Fibroblast of skin of back (primary cell): ENCODE measurements at places on chromosomes 2 and 18.

- no peak for DNase-seq
These were observed 6.0 kb upstream of the NFATC1 start for GRCh38 chr18:79389689-79390088.

DNA sequence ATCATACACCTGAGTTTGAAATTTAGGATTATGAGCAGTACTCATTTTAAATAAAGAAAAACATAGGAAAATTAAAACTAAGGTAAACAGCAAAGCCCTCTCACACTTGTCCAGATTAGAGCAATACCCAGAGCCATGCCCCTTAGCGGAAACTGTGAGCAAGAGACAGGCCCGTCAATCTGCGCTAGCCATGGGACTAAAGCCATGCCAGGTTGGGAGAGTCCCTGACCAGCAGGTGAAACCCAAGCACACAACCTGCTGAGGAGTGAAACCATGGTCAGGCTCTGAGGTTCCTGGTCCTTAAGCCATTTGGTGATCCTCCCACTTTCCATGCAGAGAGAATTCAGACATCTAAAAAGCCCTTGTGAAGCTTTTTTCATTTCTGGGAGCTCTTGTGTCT is 494.3 kb downstream of the STK39 start:
- DNase-seq: no peak

DNA sequence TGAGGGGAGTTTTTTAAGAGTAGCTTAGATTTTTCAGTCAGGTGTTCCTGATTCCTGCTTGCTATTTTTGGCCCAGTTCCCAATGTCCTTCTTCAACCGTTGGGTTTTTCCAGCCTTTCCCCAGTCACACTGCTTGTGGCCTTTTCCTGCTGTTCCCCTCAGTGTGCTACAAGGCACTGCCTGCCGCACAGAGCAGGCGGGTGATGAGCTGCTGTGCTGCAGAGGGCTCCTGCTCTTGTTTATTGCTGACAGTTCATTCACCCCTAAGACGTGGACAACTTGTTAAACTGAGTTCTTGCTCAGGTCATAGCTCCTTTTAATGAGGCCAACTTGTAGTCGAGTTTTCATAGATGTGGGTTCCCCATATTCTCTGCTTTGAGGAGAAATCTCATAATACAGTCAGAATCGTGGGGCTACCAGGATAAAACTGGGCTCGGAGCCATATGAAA is 20.6 kb downstream of the EIF4E2 start:
- DNase-seq: no peak

DNA sequence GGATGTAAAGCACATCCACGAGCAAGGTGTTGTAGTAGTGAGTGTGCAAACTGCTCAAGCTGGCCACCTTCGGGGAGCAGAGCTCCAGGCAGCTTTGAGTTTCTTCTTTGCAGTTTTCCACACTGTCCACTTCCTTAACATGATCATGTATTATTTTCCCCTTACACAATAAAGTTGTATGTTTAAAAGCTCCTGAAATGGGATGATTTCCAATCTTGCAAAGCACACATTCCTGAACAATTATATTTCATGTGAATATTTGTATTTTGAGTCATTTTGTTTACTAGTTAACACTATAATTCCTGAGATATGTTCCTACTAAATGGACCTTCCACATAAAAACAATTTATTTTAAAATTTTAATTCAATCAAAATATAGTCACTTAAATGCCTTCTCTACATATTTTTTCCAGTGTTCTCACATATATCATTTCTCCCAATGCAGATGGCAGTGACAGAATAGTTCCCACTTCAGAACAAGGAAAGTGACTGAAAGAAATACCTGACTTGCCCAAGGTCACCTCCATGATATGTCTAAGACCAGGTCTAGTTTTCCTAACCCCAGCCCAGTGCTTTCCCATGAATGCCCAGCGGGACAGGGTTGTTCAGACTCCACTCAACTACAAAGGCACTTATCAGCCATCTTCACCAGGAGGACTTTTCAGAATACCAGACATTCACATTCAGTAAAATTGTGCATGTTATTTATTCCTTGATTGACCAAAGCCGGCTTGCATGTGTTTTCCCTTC is 5.5 kb downstream of the CYB5A start:
- DNase-seq: no peak

- no peak for DNase-seq
These were observed 341.2 kb downstream of the DYSF start for GRCh38 chr2:71794611-71795010.

DNA sequence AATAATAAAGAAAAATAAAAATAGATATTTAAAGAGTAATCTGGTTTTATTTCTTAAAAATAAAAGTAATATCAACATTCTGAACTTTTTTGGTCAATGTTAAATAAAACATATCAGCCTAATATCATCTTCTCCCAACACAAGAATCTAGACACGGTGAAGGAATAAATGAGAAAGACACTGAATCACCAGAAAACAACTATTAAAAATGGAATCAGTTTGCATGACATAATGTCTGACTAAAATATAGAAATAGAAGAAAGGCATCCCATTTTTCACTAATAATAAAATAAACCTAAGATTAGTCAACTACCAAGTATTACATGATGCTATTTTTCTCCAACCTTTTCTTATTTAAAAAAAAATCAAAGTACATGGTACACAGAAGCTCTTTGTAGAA is 30.8 kb upstream of the TNFAIP6 start:
- peak; percentile 53 for DNase-seq

GRCh38 chr2:42931818-42932195 is 139.4 kb upstream of the HAAO start:
- DNase-seq: peak; percentile 54

- DNase-seq: peak; percentile 88
These were observed 86.8 kb downstream of the RBMS1 start for GRCh38 chr2:160406591-160407392.

DNA sequence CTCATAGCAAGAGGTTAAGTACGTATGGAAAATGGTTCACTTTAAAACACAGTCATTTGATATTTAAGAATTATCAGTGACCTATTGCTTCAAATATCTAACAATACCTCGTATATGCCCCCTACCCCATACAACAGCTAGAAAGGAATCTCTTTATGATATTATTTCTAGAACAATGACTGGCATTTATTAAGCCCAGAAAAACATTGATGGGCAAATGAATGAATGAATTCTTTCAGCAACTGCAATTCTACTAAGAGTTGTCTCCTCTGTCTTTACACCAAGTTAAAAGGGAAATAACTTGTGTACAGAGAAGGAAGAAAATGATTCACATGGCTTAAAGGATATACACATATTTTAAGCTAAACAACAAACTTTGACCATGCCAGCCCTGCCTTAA is 384.7 kb downstream of the ERBB4 start:
- no peak for DNase-seq

DNA sequence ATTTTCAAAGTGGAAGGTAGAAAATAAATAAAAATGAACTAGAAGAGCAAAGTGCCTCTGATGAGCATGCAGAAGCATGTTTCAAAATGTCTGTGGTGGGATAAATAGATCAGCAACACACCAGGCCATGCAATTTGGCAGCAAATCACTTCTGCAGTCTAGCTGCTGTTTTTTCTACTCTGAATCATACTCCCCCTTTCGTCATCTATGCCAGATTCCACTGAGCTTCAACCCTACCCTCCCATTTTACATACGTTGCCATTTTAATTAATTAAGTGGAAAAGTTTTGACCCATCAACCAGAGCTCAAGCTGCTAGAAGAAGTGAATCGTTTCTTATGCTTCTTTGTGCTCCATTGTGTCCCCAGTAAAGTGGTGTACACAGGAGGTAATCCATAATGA is 79.3 kb downstream of the NRXN1 start:
- DNase-seq: peak; percentile 18

DNA sequence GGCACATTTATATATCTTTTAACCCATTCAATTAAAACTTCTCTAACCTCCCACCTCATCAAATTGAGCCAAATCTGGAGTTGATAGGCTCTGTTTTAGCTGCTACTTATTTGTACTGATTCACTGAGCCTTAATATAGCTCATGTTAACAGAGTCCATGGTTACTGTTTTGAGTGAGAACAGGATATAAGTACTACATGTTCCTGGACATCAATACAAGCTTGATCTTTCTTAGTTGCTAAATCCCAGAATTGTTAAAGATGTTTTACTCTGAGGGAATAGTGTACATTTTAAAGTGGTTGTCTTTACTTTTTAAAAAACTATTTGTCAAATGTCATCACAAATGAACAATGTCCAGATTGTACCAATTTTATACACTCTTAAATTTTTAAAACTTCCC is 157.7 kb downstream of the RPRM start:
- no peak for DNase-seq

- no peak for DNase-seq
These were observed 59.5 kb upstream of the ID2 start for GRCh38 chr2:8622199-8622911.

DNA sequence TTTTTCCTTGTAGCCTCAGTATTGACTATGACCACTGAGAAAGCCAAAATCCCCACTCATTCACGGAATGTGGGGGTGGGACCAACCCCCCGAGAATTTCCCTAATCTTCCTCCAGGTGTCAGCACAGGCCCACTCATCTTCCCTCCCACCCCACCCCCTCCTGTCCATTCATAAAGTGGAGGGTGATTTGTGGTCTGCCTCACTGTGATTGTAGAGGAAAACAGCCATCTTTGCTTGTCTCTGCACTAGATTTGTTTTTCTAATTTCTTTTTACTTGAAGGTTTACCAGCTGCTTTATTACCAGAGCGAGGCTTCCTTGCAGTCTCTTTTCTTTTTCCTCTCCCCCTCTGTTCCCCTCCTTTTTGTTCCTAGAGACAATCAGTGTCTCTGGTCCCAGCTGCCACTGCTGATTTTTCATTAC is 171.8 kb downstream of the ICOS start:
- DNase-seq: peak; percentile 35

- DNase-seq: no peak
These were observed 251.9 kb downstream of the FBXO15 start for GRCh38 chr18:73895701-73896100.

- DNase-seq: no peak
These were observed 151.8 kb upstream of the KCTD1 start for GRCh38 chr18:26700201-26700600.

DNA sequence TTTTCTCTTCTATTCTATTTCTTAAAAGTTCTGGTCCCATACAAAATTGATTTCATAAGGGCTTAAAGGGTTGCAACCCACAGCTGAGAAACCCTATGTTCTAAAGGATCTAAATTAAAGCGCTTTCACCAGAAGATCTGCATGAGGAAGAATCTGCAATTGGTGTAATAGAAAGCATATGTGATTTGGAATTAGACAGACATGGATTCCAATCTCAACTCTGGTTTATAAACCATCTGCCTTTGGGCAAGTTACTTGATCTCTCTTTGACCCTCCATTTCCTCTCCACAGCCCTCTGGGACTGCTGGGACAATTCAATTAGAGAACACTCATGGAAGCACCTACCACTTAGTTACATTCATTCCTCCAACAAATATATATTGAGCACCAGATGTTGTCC is 178.7 kb downstream of the ANTXR1 start:
- no peak for DNase-seq

DNA sequence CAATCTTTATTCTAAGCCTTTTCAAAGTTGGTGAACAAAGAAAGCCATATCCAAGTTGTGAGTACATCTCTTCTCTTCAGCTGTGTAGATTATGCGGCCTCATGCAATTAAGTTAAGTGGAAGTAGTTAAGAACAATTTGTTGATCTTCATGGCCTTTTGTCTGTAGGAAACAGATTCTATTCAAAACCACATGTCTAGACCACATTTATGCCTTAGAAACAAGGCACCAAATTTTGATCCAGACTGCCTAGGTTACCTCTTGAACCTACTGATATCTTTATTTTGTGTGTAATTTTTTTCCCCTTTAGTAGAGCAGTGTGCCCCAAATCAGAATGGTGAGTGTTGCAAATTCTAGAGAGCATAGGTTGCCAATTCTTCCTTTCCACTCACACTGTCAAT is 101.6 kb upstream of the CERS6 start:
- DNase-seq: no peak

DNA sequence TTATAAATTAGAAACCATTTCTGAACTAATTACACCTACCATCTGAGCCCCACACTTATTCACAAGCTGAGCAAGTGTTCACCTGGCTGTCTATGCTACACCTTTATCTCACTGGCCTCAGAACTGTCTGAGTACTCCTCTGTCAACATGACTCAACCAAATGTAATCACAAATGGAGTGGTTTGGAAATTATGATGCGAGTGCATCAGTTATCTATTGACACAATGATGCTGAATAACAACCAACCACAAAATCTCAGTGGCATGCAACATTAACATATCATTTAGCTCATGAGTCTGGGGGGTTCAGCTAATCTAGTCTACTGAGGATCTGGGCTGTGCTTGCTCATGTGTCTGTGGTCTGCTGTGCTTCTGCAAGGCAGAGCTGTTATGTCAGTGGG is 184.2 kb upstream of the NXPH2 start:
- DNase-seq: peak; percentile 52

DNA sequence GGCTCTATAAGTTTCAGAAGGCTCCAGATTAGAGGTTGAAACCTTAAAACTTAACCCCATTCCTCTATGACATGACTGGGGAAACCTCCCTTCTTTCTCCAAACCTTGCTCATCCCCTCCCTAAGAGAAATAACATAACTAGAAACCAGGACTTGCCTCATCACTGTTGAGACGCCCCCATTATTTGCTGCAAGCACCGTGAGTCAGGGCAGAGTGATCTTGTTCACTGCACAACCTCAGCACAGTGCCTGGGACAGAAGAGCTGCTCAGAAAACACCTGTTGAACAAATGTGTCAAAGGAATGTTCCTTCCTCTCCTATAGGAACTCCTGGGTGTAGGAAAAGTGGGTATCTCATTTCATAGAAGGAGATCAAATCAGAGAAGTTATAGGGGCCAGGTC is 132.7 kb upstream of the CTAGE1 start:
- no peak for DNase-seq

DNA sequence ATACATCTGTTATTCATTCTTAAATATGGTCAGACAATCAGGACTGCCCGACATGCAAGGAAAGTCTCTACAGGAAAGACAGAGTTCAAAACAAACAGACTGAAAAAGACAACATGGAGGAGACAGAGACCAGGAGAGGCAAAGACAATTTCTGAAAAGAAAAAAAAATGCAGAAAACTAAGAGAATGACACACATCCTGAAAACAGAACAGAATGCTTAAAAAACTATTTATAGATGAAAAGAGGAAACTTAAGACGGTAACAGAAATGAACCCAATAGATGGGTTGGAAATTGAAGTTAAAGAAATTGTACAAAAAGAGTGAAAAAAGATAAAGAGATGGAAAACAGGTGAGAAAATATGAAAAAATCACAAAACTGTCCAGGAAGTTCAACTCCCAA is 95.7 kb downstream of the BCL2 start:
- no peak for DNase-seq

DNA sequence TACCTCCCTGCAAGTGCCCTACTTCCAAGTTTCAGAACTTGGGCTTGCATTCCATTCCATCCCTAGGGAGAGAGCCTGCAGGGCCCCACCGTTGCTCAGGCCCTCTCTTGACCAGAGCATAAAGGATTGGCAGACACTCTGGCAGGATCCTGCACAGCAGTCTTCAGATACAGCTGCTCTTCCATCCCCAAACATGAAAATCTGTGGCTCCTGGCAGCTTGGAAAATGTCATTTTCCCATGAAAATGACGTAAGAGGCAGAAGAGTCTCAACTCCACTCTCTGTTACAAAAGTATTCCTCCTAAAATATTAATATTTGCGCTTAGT is 162.6 kb downstream of the GFPT1 start:
- DNase-seq: peak; percentile 41
